ENCODE measurements at places on chromosomes 5 and 9.

GRCh38 chr9:105333076-105333475 is 88.6 kb downstream of the SLC44A1 start:
- DNase-seq: no peak

- peak; percentile 33 for DNase-seq
Observed at GRCh38 chr5:141001844-141002604, 35.7 kb downstream of the PCDHAC2 start.

DNA sequence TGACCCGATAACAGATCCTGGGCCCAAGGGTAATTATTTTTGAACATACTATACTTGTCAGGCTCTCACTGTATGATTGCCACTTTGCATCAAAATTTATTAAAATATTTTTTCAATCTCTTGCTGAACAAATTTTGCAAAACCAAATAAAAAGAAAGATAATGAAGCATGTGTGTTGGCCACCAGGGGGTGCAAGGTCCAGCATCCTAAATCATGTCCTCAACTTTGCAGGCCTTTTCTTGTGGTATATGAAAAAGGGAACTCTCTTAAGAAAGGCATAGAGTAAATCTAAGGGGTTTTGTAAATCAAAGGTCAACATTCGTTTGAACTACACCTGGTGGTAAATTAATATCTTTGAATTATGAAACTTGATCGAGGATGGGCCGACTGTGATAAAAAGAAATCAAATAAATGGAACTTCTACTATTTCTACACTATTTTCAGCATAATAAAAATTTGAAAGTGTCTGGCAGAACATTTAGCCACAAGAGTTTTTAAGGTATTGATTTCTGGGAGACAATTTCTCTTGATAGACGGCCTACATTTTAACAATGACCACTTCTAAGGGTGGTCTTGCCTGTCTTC is 676.5 kb downstream of the DMRTA1 start:
- DNase-seq: peak; percentile 6

DNA sequence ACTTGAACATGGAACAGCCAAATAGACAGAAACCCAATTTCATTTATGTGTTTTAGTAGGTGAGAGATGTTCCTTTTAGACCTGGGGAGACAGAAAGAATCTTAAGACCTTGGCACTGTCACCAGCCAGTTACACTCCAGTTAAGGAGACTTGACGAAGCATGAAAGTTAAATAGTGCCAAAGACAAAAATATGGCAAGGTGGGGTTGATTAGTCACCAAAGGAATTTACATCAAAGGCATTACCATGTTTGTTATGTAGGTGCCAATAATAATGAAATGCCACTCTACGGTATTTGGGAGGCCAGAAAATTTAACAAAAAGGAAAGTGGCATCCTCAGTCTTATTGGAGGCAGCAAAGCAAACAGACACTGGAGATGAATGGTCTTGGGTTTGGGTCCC is 9.2 kb upstream of the IL12B start:
- no peak for DNase-seq

DNA sequence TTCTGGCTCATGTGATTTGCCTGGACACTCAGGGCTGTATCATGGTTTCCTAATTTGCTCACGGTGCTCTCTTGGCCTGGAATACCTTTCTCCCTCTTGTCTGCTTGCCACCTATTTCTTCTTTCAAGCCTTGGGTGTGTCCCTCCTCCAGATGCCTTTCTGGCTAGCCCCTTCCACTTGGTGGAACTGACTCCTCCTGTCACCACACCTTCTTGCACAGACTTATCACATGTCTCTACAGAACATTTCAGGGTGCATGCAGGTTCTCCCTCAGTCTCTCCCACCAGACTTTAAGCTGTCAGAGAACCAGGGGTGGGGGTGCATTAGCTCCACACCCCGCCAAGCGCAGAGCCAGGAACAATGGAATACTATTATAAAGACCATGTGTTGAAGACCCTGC is 1.9 kb downstream of the TBC1D2 start:
- no peak for DNase-seq

DNA sequence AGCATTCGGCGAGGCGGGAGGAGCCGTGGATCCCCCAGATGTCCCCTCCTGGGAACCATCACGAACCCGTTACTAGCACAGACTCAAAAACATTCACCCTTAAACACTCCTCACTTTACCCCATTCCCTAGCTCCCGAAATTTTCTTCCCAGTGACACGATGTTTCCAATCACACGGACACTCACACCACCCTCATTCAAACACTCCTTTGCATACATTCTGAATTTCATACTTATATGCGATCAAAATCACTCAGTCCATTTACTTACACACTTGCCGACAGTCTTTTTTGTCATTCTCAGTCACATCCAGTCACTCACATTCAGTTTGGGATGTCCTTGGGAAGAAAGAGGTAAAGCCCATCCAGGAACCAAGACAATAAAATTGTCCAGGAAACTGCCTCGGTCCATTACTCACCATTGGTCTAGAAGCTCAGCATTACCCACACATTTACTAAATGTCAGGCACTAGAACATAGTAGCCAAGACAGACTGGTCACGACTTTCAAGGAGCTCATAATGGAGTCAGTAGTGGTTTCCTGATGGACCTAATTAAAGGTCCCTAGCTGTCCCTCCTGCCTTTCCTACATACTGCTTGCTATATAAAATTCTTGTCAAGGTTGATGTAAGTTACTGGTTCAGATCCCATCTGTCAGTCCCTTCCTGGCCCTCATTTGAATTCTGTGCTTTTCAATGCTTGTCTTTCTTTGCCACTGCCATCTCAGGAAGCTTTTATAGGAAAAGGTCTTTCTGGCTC is 574 bp downstream of the SLC35A4 start:
- DNase-seq: no peak

- DNase-seq: no peak
Observed at GRCh38 chr5:168106008-168106761, 185.3 kb upstream of the WWC1 start.

- peak; percentile 95 for DNase-seq
Observed at GRCh38 chr5:177132136-177133095, 1.2 kb upstream of the NSD1 start.

DNA sequence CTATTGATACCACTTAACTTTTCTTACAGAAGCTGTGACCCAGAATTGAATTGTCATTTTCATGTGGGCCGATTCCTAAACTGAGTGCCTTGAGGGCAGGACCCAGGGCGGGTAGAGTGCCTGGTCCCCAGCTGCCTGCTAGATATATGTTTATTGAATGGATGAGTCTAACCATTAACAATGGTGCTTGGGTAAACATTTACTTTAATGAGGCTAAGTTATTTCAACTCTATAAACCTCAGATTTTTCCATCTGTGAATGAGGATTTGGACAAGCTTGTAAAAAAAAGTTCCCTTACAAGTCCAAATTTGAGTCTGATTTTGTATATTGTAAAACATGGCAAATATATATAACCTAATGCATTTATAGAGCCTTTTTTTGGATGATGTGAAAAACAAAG is 181.8 kb upstream of the ELL2 start:
- no peak for DNase-seq

GRCh38 chr5:148687427-148687826 is 33.1 kb upstream of the HTR4 start:
- no peak for DNase-seq

GRCh38 chr5:8825139-8825757 is 720.6 kb downstream of the SEMA5A start:
- DNase-seq: no peak

DNA sequence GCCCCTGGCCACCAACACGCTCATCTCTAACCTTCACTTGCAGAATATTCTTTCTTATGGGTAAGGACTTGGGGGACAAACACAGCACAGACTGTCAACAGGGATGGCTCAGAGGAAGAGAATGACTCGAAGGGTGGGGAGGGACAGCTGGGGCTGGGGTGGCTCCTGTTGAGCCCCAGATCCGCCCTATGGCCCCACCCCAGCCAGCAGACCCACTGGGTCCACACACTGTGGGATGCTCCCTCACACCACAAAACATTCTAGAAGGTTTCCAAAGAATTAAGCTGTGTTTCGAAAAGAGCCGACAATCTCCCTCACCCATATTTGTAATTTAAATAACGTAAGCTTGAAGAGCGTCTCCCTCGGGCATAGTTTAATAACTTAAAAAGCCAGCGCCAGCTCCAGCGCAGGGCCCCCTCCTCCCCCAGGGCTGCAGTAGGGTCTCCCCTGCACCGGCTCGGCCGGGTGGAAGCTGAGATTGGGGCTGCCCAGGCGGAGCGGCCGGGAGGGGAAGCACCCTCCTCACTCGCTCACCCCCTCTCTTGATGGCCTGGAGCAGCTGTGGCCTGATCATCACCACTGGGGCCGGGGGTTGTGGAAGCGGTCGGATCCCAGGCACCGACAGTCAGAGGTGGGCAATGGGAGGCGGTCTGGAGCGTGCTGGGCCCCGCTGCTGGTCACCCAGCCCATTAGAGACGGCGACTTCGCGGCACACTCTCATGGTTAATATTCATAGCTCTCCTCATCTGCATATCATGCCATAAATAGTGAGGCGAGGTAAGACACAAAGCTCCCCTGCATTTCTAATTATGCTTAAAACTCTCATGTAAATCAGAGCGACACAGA is 37.6 kb downstream of the NACC2 start:
- no peak for DNase-seq

- no peak for DNase-seq
Observed at GRCh38 chr5:158880483-158881001, 219.2 kb downstream of the EBF1 start.

- no peak for DNase-seq
Observed at GRCh38 chr5:2048664-2049063, 165.9 kb upstream of the IRX4 start.

DNA sequence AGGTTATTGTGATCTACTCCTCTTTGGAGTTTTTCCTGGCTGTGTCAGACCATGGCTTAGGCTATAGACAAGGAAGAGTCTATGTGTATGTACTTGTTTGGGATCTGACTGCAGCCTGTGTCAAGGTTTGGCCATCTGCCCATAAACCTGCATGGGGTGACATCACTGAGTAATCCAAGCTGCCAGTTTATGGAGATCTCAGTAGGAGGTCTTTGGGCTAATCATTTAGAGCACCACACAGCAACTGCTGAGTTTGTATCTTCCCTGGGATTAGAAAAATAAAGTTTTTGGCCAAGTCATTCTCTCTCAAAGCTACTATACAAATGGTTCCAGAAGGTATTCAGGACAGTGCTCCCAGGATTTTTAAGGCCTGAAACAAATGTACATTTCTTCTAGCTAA is 65.5 kb upstream of the HSPB3 start:
- no peak for DNase-seq

DNA sequence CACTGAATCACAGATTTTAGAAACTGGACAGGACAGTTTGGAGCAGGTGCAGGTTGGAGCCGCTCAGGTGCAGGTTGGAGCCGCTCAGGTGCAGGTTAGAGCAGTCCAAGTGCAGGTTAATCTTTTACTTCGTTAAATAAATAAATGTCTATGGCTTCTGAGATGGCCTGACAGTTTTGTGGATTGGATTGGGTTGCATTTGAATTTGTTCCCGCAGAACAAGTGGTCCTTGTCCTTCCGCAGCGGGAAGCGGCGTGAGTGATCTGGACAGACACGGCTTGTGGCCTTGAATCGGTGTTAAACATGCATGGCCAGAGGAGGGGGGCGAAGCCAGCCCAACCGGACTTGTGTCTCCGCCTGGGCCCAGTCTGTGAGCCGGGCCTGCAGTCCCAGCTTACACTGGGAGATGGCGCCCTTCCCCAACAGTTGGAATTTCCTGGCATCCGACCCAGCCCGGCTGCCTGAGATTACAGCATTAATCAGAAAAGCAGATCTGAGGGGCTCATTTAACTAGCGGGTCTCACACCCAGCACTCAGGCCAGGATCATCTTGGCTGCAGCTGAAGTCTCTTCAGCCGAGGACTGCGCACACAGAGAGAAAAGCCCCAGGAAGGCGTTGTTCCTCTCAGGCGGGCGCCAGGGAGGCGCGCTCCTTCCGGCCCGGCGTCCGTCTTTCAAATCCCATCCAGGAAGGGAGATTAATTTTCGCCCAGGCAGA is 1.5 kb upstream of the OLFM1 start:
- peak; percentile 79 for DNase-seq

- no peak for DNase-seq
Observed at GRCh38 chr5:41686191-41686590, 175.8 kb upstream of the PLCXD3 start.

DNA sequence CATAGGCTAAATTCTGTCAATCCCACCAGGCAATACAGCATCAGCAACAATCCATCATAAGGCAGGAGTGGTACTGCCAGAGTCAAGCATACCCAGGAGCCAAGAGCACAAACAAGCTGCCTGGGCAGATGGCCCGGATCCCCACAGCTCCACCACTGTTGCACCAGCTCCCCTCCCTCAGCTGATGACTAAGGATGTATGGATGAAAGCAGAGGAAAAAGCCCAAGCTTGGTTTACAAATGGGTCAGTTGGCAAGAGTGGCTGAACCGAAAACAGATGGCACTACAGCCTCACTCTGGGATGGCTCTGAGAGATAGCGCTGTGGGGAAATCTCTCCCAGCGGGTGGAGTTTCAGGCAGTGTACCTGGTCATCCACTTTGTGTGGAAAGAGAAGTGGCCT is 29.4 kb downstream of the DROSHA start:
- no peak for DNase-seq

DNA sequence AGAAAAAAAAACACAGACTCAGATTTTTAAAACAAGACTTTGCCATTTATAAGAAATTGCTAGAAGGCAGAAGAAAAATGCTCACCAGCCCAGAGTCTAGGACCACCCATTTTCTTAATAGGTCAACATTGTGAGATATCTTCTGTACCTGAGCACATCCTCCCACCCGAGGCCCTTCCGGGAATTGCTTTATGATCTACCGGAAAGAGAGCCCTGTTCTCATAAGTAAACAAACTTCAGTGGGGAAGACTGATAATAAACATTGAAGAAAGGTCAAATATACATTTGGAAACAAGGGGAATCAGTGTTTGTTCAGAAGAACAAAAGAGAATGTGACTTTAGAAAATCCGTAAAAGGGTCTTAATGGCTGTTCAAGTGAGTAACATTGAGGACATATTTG is 44.4 kb downstream of the PRKACG start:
- DNase-seq: no peak

GRCh38 chr9:134551644-134552348 is 89.8 kb upstream of the COL5A1 start:
- peak; percentile 54 for DNase-seq

GRCh38 chr5:151557951-151558350 is 33.2 kb downstream of the FAT2 start:
- DNase-seq: no peak

- no peak for DNase-seq
Observed at GRCh38 chr5:120792477-120792876, 328.4 kb downstream of the PRR16 start.

DNA sequence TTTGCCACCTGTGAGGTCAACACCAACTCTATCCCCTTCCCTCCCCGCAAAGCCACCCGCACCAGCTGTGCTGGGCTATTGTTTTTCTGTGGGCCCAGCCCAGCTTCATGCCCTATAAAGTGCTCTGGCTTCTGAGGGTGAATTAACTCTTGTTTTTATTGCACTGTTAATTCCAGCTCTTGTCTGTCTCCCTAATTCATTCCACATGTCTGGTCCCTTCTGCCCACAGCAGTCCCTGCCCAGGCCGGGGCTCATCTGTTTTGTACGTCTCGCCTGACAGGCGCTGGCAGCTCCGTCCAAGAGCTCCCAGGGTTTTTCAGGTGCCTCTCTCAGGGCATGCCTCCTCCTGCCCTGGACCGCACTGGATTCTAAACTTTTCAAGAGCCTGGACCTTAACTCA is 118.9 kb downstream of the PDZD2 start:
- peak; percentile 36 for DNase-seq
